GM23338 (cell line): ENCODE measurements at places on chromosomes 1 and 21. TPM values are rescaled to one million over a fixed set of nuclear protein-coding genes. Genes with fewer than 3 reads are reported as not detected.

Gene DENND2C
- polyA plus RNA-seq, result 4.9 and 7.0 TPM in 2 replicates

Gene LRRC3
- polyA plus RNA-seq, result 0.95 and 1.2 TPM in 2 replicates

Gene LTN1
- 9.8 and 11.1 TPM in 2 replicates for polyA plus RNA-seq

Gene FAM72C
- polyA plus RNA-seq, result 10.2 and 11.4 TPM in 2 replicates

Gene LCE1C
- polyA plus RNA-seq, result not detected in 2 replicates

Gene CDC7
- 19.0 and 26.6 TPM in 2 replicates for polyA plus RNA-seq

- no peak overlapping the region for H3K4me3 ChIP-seq
- no peaks in the 10 kb centered on the region for H3K27me3 ChIP-seq
- H3K27ac ChIP-seq, result no peak overlapping the region
- H3K4me1 ChIP-seq, result peaks cover 3% of the 10 kb centered on the region
- DNase-seq, result no peak
These were observed 76.1 kb upstream of the SLC2A1 start for GRCh38 chr1:43034778-43035177.

DNA sequence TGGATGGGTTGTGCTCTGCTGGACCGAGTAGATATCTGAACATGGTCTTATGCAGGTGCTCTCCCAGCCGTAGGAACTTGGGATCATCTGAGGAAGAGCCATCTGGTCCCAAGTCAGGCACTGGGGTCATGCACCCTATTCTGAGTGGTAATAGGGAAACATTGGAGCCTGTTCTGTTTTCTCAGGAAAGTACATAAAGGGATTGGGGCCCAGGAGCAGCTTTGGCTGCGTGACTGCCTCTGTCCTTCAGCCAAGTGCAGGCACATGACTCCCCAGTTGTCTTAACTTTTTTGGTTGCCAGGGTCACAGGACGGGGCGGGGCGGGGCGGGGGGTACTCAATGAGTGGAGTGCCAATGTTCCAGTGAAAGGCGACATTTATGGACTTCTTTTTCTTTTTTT, 11.5 kb downstream of the PFKFB2 start:
- no peak overlapping the region for H3K4me3 ChIP-seq
- no peak overlapping the region for H3K27ac ChIP-seq
- H3K36me3 ChIP-seq, result peaks cover 10% of the 10 kb centered on the region; the same call in 1 of the 2 replicates
- H3K27me3 ChIP-seq, result no peaks in the 10 kb centered on the region
- H3K4me1 ChIP-seq, result no peaks in the 10 kb centered on the region

DNA sequence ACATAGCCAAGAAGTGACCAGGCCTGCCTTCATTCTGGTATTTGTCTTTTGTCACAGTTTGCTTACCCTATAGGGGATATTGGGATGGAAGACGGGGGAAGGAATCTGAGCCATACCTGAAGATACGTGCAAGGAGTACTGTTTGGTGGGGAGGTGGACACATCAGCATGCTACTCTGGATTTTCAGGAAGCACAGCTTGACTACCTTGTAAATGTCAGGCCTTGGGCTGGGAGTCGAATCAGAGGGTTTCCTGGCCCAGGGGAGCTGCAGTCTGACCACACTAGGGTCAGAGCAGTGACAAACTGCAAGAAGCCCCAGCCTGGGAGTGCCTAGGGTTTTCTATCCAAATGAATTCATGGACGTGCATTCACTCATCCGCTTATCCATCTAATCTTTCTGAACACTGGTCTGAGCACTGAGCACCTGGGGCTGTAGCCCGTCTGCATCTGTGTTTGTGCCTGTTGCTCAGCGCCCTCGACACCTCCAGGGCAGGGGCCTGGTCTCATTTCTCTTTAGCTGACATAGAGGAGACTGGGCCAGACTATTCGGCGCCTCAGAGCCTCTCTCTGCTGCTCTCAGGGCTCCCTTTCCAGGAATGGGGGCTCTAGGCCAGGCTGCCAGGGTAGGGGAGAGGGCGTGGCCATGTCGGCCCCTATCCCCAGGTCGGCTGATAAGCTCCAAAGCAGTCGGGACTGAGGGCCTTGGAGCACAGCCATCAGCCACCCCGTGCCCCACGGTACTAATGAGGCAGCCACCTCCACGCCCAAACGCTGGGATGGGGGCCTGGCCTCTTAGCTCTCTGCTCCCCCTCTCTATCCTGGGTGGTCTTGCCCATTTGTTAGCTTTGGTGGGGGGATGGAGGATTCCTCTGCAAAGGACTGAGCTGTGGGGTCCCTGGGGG, 47.0 kb upstream of the SLC2A1 start:
- peak; percentile 48 for DNase-seq
- no peaks in the 10 kb centered on the region for H3K27me3 ChIP-seq
- H3K4me3 ChIP-seq, result no peak overlapping the region
- H3K36me3 ChIP-seq, result no peaks in the 10 kb centered on the region; the same call in 1 of the 2 replicates
- peaks cover 43% of the 10 kb centered on the region for H3K4me1 ChIP-seq

GRCh38 chr1:7962014-7962335, 464 bp downstream of the PARK7 start:
- peak overlapping the region; percentile 21; the same call in 1 of the 2 replicates for H3K27ac ChIP-seq
- no peak for DNase-seq
- H3K4me3 ChIP-seq, result peak overlapping the region; percentile 92

- no peaks in the 10 kb centered on the region for H3K36me3 ChIP-seq
- peaks cover 11% of the 10 kb centered on the region for H3K4me1 ChIP-seq
- H3K27ac ChIP-seq, result no peak overlapping the region
- 0 out of 2 replicates have a peak, but pooled peaks cover 7% of the 10 kb centered on the region for H3K27me3 ChIP-seq
- DNase-seq, result peak; percentile 21
These were observed 101.6 kb downstream of the ABCA4 start for GRCh38 chr1:94019327-94019726.

GRCh38 chr1:183588827-183589226, 1.4 kb downstream of the NCF2 start:
- H3K27ac ChIP-seq, result no peak overlapping the region
- H3K4me1 ChIP-seq, result peaks cover 23% of the 10 kb centered on the region
- no peaks in the 10 kb centered on the region for H3K36me3 ChIP-seq
- DNase-seq, result no peak
- H3K27me3 ChIP-seq, result no peaks in the 10 kb centered on the region

DNA sequence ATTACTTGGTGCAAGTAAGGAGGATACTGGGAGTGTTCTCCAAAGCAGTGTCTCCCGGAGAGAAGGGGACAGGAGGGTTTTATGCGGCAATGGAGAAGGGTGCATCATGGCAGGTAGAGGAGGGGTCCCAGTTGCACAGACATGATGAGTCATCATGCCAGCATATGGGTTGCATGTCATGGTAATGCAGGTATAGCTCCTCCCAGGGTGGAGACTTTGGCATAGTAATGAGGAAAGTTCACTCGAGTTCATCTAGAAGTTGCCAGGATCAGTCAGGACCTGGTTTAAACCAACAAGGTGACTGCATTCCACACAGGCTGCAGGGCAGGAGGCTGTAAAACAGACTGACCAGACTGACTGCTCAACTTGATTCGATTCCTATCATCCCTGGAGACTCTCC, 355.7 kb upstream of the DUSP10 start:
- H3K27me3 ChIP-seq, result no peaks in the 10 kb centered on the region
- no peak overlapping the region for H3K4me3 ChIP-seq
- H3K27ac ChIP-seq, result no peak overlapping the region
- peaks cover 24% of the 10 kb centered on the region for H3K4me1 ChIP-seq
- no peaks in the 10 kb centered on the region for H3K36me3 ChIP-seq

DNA sequence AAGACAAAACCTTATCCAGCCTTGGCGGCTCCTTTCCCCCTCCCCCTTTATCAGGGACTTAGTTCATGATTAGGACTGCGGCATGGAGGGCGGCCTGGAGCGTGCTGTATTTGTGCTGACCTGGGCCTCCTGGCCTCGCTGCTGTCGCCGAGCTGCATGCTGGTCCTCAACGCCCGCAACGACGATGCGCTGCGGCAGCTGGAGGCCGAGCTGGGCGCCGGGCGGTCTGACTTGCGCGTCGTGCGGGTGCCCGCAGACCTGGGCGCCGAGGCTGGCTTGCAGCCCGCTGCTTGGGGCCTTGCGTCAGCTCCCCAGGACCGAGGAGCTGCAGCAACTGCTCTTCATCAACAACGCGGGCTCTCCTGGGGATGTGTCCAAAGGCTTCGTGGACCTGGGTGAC, 70.9 kb downstream of the TM2D1 start:
- H3K27ac ChIP-seq, result no peak overlapping the region
- H3K4me1 ChIP-seq, result no peaks in the 10 kb centered on the region
- no peaks in the 10 kb centered on the region for H3K36me3 ChIP-seq
- H3K27me3 ChIP-seq, result no peaks in the 10 kb centered on the region
- no peak overlapping the region for H3K4me3 ChIP-seq
- no peak for DNase-seq

DNA sequence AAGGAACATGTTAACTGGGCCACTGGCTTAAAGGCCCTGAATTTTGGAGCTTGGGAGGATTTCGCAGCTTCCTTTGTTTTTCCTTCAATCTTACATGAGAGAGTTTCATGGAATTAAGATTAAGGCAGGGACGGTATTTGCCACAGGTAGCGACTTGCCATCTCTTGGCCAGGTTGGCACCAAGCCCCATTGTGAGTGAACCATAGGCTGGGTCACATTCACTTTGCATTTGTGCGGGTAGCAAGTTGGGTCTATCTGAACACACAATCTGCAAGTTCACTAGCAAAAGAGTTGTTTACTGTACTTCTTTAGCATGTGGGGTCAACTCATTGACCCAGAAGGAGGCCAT, 106.2 kb upstream of the ATP1A1 start:
- H3K27me3 ChIP-seq, result no peaks in the 10 kb centered on the region
- no peak overlapping the region for H3K4me3 ChIP-seq
- no peak for DNase-seq
- H3K36me3 ChIP-seq, result no peaks in the 10 kb centered on the region
- no peak overlapping the region for H3K27ac ChIP-seq
- H3K4me1 ChIP-seq, result no peaks in the 10 kb centered on the region

DNA sequence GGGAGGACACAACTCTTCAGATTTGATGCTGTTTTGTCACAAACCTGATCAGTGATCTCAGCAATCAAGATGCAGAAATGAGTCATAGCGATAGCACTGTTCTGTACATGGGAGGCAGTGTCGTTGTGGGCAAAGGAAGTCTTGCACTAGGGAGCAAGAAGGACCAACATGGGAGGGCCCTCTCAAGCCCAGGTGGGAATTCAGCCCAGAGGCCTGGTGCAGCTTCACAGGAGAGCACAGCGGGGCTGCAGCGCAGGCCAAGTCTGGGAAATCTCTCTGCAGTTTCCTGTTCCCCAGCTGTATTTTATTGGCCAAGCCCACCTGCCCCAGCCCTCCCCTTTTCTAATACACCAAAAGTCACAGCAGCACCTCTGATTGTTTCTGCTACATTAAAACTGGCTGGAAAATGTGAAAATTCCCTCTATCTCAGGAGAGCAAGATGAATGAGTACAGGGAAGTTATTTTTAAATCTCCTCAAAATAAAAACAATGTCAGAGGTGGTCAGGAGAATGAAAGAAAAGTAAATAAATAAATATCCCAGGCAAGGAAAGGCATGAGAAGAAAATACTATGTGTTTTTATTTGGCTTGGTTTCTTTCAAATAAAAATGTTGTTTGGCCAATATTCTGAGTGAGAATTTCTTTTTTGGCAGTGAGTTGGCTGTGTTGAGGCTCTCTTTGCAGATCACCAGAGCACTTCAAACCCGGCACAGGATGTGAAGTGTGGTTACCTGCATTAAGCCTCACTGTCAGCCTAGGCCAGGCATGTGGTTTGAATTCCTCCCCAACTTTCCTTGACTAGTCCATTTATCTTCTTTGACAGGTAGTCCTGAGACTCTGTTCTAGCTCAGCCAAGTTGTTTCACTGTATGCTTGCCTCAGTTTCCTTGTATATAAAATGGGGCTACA, 422.1 kb downstream of the PLPP3 start:
- DNase-seq, result peak; percentile 21
- no peak overlapping the region for H3K27ac ChIP-seq
- no peak overlapping the region for H3K4me3 ChIP-seq
- H3K4me1 ChIP-seq, result no peaks in the 10 kb centered on the region
- no peaks in the 10 kb centered on the region for H3K27me3 ChIP-seq
- no peaks in the 10 kb centered on the region for H3K36me3 ChIP-seq

DNA sequence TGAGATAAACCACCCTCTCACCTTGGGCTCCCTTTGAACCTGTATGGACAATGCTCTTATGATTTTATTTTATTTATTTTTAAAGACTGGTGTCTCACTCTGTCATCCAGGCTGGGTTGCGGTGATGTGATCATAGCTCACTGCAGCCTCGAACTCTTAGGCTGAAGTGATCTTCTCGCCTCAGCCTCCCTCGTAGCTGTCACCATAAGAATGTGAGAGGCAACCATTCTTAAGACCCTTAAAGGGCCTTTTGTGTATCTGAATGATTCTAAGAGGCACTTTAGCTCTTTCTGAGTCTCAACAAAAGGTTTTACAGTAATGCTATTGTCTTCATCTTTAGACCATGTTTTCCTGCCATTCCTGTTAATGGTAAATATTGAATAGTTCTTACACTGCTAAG, 67.0 kb downstream of the IVNS1ABP start:
- H3K27me3 ChIP-seq, result no peaks in the 10 kb centered on the region
- H3K4me1 ChIP-seq, result peaks cover 18% of the 10 kb centered on the region
- peak; percentile 20 for DNase-seq
- H3K4me3 ChIP-seq, result no peak overlapping the region
- H3K36me3 ChIP-seq, result no peaks in the 10 kb centered on the region
- H3K27ac ChIP-seq, result peak overlapping the region; percentile 46

DNA sequence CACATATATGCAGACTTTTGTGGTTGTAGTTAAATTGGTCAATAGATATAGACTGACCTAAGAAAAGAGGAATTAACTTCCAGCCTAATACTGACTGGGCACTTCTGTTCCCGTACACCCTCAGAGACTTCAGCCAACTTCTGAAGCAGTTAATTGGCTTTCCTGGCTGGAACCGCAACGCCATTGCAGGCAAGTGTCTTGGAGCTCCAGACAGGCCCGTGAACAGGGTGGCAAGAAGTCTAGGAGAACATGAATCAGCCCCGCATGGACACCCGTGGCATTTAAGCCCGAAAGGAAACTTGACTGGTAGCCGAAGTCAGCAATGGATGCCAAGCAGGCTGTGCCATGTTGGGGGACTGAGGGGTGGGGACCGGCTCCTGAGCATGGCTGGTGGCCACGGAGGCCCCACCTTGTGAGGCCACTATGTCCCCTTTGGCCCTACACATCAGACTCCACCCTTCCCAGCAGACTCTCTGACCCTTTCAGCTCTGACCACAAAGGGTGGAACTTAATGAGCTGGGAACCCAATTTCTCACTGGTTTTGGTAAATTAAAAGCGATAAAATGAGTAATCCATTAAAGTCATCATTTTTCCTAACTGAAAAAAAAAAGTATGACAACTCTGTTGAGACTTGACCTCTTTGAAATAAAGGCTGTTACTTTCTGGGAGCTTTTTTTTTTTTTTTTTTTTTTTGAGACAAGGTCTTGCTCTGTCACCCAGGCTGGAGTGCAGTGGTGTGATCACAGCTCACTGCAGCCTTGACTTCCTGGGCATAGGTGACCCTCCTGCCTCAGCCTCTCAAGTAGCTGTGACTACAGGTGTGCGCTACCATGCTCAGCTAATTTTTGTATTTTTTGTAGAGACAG, 54.1 kb downstream of the RUNX1 start:
- H3K27me3 ChIP-seq, result no peaks in the 10 kb centered on the region
- DNase-seq, result no peak
- H3K27ac ChIP-seq, result no peak overlapping the region
- H3K36me3 ChIP-seq, result no peaks in the 10 kb centered on the region
